ENCODE measurements at places on chromosomes 5 and 9. TPM values are rescaled to one million over a fixed set of nuclear protein-coding genes. Genes with fewer than 3 reads are reported as not detected.

The TAF11L2 gene
- not detected for polyA plus RNA-seq

The CNTNAP3B gene
- polyA plus RNA-seq: not detected

The SYK gene
- polyA plus RNA-seq: 177 TPM

The TERT gene
- not detected for polyA plus RNA-seq

The FKBP15 gene
- polyA plus RNA-seq: 55.7 TPM

The TAF11L7 gene
- not detected for polyA plus RNA-seq

GRCh38 chr5:151868451-151868850 lies 56.2 kb downstream of the GLRA1 start:
- DNase-seq: no peak

DNA sequence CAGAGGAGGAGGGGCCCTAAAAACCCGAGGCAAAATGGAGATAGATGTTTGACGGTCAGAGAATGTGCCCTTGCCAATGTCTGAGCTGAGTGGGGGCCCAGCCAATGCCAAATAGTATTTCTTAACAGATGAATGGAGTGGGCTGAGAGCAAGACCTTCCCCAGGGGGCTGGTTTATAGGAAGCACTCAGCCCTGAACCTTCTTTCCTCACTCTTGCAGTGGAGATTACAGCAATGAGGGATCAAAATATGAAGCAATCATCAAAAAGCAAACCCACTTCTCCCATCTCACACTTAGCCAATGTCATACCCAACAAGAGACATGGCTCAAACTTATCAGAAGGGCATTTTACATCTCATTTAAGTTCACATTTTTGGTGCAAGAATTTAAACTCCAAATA lies 350.3 kb downstream of the GADD45G start:
- no peak for DNase-seq
